A549 treated with CpdA at 1 μM for 4 hours (cell line): ENCODE measurements at places on chromosomes 4 and X. TPM values are rescaled to one million over a fixed set of nuclear protein-coding genes. Genes with fewer than 3 reads are reported as not detected.

GPR50 gene
- total RNA-seq, result 0.11 to 0.22 TPM (median 0.18 TPM) in 4 of 5 replicates, not detected in the other

MAGEA2B gene
- not detected in 5 replicates for total RNA-seq

DTHD1 gene
- total RNA-seq, result not detected in 5 replicates

SRPX2 gene
- total RNA-seq, result 2.2 to 3.1 TPM (median 3.0 TPM) in 5 replicates
